ENCODE measurements at places on chromosomes 4 and X.

- no peak for DNase-seq
Observed at GRCh38 chr4:114674080-114674479, 75.5 kb downstream of the UGT8 start.

GRCh38 chrX:134622056-134622812 lies 36.0 kb downstream of the PLAC1 start:
- DNase-seq: no peak

- DNase-seq: peak; percentile 96
Observed at GRCh38 chr4:25233737-25234389, at the start of gene PI4K2B. Gene PI4K2B (plus strand): TSS chr4:25234033. CDS start chr4:25234164, 131 bp downstream.

DNA sequence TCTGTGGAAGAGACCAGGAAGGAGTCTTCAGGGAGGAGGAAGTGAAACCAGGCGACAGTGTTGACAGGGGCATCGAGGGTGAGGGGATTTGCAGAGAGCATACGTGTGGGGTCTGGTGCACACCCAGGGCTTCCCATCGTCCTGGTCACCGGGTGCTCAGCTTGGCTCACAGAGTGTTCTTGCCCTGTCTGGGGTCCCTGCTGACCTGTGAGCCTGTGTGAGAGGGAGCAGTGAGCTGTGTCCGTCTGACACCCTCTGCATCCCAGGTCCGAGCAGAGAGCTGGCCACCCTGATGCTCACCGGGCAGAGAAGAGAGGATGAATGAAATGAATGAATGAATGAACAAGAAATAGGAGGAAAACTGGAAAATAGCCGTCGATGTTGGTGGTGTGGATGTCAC lies 46.5 kb downstream of the CPZ start:
- no peak for DNase-seq

DNA sequence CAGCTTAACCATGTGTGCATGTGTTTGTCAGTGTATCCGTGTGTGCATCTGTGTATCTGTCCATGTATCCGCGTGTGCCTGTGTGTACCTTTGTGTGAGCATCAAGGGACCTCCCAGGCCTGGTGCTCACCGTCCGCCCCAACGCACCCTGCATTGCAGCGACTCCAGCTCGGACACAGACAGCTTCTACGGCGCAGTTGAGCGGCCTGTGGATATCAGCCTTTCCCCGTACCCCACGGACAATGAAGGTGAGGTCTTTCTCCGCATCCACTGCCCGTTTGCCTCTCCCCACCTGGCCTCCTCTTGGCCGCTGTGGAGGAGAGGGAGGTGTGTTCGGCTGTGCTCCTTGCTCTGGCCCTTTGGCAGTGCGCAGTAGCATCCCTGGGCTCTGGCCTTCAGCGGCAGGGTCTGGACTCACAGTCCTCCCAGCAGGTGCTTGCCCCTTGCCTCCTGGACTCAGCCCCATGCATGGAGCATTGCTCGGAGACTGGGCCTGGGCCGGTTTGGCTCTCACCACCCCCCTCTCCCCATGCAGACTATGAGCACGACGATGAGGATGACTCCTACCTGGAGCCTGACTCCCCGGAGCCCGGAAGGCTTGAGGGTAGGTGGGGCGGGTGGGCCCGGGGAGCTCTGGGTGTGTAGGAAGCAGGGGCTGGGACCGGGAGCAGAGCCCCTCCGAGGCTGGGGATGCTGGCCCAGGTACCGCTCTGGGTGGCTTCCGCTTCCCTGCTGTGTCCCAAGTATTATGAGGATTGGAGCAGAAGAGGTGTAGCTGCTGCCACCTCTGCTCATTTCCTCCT lies 16.4 kb upstream of the ADD1 start:
- DNase-seq: no peak

GRCh38 chr4:77917075-77917474 lies 54.4 kb downstream of the MRPL1 start:
- no peak for DNase-seq
